ELF-1 (cell line): ENCODE measurements at places on chromosomes 12 and 14.

DNA sequence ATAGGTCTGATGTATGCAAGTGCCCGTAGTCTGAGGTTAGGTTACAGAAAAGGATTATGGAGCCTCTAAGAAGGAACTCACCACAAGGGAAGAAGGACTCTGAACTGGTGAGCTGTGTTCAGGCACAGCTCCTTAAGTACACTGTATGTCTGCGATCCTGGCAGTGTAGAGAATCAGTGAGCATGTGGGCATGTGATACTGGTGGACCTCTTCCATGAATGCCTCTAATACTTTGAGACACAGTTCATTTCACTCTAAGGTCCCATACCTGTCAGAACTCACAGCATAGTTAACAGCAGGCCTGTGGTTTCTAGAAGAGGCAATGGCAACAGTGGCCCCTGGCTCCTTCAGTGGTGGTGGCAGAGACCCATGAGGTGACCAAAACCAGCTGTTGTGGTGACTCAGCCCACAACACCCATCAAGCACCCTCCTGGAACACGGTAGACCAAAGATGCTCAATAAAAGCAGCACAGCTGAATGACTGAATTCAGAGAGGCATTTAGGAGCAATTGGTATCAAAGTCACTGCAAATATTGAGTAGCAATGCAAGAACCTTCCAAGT lies 6.9 kb upstream of the OR6J1 start:
- DNase-seq = no peak

DNA sequence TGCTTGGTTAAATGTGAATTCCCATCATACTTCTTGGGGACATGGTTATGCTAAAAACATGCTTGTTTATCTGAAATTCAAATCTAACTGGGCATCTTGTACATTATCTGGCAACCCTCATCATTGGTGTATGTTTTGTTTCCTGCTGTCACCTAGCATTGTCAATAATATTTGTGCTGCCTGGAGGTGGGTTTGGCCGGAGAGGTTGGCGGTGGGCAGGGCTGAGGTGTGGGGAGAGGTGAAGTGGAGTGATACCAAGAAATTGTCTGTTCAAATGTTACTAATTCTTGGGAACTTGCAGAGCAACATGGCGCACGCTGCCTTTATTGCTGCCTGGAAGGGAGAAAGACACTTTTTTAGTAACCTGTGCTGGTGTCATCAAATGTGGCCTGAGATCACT lies 280.5 kb downstream of the VRK1 start:
- DNase-seq = no peak

- no peak for DNase-seq
Measured at GRCh38 chr12:6950811-6951540, at the start of gene PTPN6. Gene PTPN6 (plus strand): TSS chr12:6951356. CDS start chr12:6951513, 157 bp downstream.

GRCh38 chr12:20183563-20183962 lies 184.8 kb upstream of the PDE3A start:
- DNase-seq = no peak

DNA sequence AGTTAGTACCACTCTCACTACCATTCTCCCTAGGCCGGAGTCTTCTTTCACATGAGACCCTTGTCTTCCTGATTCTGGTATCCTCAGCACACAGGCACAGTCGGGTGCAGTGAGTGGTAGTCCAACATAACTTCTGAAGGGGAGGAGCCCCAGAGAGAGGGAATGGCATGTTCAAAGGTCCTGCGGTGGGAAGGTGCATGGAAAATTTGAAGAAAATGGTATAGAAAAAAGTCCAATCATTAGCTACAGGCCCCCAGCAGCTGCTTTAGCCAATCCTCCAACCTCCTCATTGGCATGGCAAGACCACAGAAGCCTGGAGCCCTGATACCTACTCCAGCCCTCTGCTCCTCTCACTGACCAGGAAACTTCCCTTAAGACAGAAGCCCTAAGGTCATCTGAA lies 96.6 kb downstream of the ZFP36L1 start:
- DNase-seq = no peak

- DNase-seq = no peak
Measured at GRCh38 chr12:20119596-20120402, 248.5 kb upstream of the PDE3A start.

GRCh38 chr14:37997017-37997416 lies 210.7 kb upstream of the SSTR1 start:
- DNase-seq = no peak
